ENCODE measurements at places on chromosomes 1 and 21.

DNA sequence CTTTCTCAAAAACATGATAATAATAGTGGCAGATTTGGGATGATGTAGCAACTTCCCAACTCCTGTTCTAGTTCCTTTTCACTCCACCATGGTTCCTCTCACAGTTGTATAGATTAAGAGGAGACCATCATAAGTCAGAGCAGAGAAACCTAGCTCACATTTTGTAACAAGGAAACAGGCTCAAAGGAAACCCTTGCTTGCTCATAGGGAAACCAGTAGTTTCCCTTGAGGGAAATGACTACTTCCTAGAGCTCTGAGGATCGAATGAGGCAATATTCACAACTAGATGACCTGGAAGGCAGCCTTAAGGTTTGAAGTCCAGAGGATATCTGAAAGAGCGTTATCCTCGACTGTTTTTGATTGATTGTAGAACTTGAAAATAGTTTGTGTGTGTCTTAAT, 76.1 kb upstream of the C8B start:
- no peak for DNase-seq

GRCh38 chr1:221187174-221187573, 307.9 kb downstream of the HLX start:
- DNase-seq, result no peak

GRCh38 chr1:199319341-199319740, 680.5 kb downstream of the PTPRC start:
- no peak for DNase-seq

DNA sequence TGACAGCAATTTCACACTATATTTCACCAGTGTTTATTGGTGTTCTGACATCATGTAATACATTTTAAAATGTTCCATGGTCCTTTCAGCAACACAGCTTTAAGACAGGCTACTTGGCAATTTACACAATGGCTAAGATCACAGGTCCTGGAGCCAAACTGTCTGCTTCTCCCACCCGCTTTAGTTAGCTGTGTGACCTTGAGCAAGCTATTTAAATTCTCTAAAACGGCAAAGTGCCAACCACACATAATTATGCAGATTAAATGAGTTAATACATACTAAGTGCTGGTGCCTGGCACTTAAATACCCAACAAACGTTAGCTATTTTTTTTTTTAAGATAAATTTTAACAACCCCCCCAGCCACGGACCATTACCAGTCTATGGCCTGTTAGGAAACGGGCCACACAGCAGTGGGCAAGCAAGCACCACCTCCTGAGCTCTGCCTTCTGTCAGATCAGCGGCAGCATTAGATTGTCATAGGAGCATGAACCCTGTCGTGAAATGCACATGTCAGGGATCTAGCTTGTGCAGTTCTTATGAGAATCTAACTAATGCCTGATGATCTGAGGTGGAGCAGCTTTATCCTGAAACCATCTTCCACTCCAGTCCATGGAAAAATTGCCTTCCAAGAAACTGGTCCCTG, 26.9 kb downstream of the SOD1 start:
- DNase-seq, result no peak

DNA sequence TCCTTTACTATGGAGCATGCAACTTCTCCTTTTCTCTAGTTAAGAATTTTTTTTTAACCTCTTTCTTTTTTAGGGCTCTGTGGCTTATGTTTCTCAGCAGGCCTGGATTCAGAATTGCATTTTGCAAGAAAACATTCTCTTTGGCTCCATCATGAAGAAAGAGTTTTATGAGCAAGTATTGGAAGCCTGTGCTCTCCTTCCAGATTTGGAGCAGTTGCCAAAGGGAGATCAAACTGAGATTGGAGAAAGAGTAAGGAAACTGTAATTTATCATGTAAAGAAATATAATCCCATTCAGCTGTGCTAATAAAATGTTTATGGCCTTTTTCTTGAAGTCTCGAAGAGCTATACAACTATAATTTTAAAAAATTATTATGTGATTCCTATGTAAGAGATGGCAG, 70.1 kb downstream of the HSPA13 start:
- no peak for DNase-seq

GRCh38 chr21:35284199-35284598, 235.1 kb upstream of the RUNX1 start:
- DNase-seq, result no peak

DNA sequence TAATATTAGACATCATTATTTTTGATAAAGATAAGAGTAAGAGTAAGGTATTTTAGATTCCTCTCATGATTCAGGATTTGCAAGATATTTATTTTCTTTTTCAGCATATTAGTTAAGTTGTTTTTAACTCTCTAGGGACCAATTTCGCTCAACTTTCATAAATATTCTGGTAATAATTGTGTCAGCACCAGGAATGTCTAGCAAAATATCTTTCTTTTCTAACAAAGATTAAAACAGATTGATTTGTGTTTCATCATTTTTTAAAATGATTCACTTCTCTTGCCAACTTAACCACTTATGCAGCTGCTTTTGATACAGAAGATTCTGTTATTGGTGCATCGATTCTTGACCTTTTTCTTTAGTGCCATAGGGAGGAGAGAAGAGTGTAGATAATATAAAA, 172.8 kb upstream of the PTGFR start:
- no peak for DNase-seq

- DNase-seq, result no peak
Measured at GRCh38 chr1:58283388-58284224, 262.9 kb downstream of the OMA1 start.

GRCh38 chr1:41700581-41700980, 216.1 kb upstream of the EDN2 start:
- DNase-seq, result no peak

DNA sequence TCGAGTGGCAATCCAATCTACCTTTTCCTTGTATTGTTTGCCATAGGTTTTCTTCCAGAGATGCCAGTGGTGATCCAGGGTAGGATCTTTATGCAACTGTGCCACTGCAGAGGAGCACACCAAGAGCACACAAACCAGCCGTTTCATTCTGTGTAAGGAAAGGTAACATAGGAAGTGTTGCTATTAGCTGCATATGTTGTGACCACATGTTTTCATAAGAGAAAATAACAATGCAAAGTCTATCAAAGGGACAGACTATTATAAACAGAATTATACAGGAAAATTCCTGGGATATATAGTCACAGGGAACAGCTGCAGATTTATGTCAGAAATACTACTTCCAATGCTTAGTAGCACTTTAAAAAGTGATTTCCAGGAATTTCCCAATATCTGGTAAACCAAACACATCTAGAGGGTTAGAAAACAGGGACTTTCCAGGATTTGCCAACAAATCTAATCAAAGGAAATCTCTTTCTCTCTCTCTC, 919 bp downstream of the CTSS start:
- DNase-seq, result no peak

GRCh38 chr1:231171623-231172197, 9.9 kb downstream of the TRIM67 start:
- no peak for DNase-seq

DNA sequence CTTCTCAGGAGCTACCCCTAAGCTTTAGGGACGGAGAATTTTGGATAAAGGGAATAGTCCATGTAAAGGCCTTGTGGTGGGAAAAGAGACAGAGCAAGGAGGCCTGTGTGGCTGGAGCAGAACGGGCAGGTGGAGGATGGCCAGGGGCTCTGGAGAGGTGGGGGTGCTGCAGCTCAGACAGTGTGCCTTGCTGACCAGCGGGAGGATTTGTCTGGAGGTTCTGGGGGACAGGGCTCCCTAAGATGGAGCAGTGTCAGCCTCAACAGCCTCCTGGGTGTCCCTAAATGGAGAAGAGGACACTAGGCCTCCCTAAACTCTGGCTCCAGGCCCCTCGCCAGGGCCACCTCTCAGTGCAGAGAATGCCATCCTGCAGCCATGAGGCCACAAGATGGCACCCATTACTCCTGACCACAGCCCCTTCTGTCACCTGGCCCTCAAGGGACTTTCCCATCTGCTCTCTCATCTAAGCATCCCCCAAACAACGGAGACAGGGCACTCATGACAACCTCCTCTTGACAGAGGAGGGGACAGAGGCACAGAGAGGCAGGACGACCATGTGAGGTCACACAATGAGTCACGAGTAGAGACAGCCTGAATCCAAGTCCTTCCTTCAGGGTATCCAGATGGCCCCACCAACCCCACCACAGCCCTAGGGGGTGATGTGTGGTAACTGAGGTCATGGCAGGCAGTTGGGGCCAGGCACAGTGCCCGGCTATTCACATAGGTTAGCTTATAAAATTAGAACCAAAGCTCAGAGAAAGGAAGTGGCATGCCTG, 94.7 kb downstream of the DMRTB1 start:
- no peak for DNase-seq

DNA sequence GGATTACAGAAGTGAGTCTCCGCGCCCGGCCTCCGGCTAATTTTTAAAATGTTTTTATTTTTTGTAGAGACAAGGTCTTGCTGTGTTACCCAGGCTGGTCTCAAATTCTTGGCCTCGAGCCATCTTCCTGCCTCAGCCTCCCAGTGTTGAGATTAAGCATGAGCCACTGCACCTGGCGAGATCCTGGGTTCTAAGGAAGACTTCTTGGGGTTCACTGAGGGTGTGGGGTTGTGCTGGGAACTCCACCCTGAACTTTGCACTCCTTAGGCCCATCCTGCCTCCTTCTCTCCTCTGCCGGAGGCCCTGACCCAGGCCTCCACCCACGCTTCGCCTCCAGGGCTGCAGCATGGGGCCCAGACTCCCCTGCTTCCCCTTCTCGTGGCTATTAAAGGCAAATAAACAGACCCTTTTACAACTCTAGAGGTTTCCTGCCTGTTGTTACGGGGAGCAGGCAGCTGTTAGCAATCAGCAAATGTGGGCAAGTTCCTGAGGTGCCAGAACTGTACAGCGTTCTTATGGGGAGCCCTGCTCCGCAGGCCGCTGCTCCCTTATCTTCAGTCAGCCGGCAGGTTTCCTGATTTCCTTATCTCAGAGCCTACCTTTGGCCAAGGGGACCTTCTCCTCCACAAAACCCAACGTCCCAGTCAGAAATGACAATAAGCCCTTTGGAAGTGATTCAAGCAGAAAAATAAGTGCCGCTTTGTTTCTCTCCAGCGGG, 41.0 kb upstream of the LIN9 start:
- DNase-seq, result no peak

GRCh38 chr21:27094184-27094948, 127.5 kb upstream of the ADAMTS5 start:
- no peak for DNase-seq

DNA sequence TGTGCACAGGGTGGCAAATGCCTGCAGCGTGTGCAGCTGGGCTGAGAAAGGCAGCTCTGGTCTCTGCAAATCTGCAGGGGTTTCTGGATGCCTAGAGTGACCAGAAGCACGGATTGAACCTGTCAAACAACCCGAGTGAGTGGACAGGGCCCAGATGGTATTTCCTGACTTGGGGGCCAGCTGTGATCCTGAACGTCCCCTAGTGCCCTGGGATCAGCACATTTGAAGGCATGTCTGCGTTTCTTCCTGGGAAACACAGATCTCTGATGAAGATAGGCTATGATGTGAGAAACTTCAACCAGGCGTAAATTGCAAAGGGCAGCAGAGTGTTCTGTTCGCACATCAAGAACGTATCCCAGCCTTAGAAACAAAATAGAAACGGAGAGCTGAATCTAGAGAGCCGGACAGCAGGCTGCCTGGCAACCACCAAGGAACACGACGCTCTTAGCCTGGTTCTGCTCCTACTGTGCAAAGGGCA, 163.1 kb downstream of the KCNJ6 start:
- DNase-seq, result no peak

GRCh38 chr1:215081661-215082531, 641 bp upstream of the KCNK2 start:
- DNase-seq, result no peak

DNA sequence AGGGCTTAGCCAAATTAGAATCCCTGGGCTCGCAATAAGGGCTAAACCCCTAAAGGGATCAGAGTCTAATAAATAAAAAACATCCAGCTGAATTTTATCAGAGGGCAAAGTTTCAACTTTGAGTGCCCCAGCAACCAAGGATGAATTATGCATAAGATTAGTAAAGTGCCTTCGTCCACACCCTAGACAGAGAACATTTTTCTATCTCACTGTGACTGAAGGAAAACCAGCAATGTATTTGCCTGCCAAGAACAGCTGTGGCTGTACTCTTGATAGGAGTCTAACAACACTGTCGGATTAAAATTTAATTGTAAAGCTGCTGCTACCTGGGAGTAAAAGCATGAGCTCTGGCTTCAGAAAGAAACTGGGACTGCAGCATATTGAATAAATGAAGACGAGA, 23.3 kb downstream of the WNT2B start:
- no peak for DNase-seq

GRCh38 chr1:76835203-76835602, 32.1 kb upstream of the ST6GALNAC5 start:
- DNase-seq, result no peak

DNA sequence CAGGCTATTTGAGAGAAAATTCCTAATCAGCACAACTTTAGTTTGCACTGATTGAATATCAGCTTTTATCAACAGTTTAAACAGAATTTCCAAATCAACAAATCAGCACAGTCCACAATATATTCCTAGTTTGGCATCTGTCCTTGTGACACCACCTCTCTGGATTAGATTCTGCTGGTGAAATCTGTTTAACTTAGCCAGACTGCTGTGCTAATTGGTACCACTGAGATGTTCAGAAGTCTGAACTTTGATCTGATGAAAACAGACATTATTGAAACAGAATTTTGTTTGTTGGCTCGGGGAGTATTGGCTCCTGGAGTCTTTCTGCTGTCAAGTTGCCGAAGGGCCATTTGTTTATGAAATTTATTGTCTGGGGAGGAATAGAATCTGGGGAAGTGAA, 17.0 kb upstream of the NGF start:
- DNase-seq, result no peak

GRCh38 chr1:32071758-32072621, 749 bp upstream of the TMEM39B start:
- DNase-seq, result no peak

- no peak for DNase-seq
Measured at GRCh38 chr21:35332841-35333426, 283.8 kb upstream of the RUNX1 start.

GRCh38 chr1:77986810-77987209, 7.9 kb upstream of the FUBP1 start:
- DNase-seq, result no peak

GRCh38 chr1:20574686-20575540, 14.0 kb upstream of the CDA start:
- DNase-seq, result peak; percentile 76

DNA sequence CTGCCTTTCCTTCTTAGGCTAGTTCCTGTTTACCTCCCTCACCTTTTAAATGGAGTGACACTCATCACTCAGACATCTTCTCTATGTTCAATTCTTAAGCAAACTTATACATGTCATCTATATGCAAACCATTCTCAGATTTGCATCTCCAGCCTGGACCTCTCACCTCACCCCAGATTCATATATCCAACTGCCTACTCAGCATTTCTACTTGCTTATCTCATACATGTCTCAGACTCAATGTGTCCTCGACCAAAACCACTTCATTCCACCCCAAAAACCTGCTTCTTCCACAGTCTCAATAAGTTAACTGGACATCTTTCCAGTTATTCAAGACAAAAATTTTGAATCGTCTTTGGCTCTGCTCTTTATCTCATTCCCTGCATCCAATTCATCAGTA, 62.6 kb downstream of the ERICH3 start:
- no peak for DNase-seq
